ENCODE measurements at places on chromosomes 1 and 21. TPM values are rescaled to one million over a fixed set of nuclear protein-coding genes. Genes with fewer than 3 reads are reported as not detected.

- no peak for DNase-seq
These were observed 68.7 kb downstream of the TEX35 start for GRCh38 chr1:178581351-178582303.

DNA sequence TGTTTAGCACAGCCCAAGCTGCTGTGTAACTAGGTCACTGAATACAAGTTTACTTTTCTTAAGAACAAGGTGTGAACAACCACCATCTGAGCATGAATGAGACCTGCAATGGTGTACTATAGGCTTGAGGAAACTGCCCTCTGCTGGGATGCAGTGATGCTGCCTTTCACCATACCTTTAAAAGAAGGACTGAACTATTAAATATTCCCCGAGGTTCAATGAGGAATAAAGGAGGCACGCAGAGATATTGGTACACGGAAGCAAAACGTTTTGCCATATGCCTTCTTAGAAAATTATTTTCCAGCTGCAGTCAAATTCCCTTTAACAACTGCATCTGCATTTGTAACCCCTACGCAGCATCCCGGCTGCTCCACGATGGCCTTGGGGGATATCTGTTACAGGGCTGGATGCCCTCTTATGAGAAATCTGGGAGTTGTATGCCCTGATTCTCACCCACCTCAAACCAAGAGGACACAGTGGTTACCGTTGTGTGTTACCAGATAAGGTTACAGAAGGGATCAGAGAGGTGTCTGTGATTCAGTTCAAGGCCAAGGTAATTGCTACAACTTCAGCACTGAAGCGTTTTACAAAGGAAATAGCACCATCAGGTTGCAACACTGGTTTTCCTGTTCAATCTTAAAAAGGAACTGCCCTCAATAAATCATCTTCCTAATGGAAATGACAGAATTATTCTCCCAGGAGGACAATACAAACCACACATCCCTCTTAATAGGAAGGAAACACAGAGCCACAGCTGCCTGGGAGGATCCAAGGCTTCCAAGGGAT lies 470.5 kb downstream of the LTN1 start:
- peak; percentile 22 for DNase-seq

- peak; percentile 82 for DNase-seq
These were observed 1.7 kb downstream of the BEST4 start for GRCh38 chr1:44786138-44786840.

- no peak for DNase-seq
These were observed 537.6 kb downstream of the MATN1 start for GRCh38 chr1:30185809-30186208.

DNA sequence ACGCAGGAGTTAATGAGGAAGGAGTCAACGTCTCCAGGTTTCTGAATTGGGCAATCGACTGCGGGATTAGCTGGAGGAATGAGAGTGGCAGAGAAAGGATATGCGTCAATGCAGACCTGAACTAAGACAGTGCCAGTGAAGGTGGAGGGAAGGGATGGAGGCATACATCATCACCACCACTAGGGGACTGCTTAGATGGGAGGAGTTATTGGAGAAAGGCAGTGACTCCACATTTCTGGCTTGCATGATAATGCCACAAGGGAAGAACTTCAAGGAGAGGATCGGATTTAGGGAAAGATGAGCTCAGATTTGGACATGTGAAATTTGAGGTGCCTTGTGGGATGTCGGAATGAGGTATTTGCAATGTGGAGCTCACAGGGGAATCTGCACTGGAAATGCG lies 17.5 kb downstream of the VASH2 start:
- DNase-seq = peak; percentile 35

- DNase-seq = no peak
These were observed 22.7 kb upstream of the IFNGR2 start for GRCh38 chr21:33380483-33380998.

SLC5A3 gene
- 7.6 TPM for total RNA-seq

- DNase-seq = no peak
These were observed 43.8 kb downstream of the ACTL8 start for GRCh38 chr1:17798799-17799382.

DNA sequence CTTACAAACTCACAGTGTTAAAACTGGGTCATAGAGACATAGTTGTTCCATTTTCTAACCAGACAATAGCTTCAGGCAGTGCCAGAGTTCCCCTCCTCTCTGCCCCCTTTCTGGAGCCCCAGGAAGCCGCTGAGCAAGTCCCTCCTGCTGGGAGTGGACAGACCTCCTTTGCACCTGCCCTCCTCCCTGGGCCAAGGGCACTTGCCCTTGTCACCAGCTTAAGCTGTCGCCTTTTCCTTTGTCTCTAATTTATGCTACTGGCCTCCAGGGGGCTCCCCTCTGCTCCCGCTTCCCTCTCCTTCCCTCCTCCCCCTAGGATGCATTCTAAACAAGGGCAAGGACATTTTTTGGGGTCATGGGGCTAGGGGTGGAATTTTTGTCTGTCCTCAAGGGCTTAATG lies 182.4 kb downstream of the MIS18A start:
- peak; percentile 42 for DNase-seq

DNA sequence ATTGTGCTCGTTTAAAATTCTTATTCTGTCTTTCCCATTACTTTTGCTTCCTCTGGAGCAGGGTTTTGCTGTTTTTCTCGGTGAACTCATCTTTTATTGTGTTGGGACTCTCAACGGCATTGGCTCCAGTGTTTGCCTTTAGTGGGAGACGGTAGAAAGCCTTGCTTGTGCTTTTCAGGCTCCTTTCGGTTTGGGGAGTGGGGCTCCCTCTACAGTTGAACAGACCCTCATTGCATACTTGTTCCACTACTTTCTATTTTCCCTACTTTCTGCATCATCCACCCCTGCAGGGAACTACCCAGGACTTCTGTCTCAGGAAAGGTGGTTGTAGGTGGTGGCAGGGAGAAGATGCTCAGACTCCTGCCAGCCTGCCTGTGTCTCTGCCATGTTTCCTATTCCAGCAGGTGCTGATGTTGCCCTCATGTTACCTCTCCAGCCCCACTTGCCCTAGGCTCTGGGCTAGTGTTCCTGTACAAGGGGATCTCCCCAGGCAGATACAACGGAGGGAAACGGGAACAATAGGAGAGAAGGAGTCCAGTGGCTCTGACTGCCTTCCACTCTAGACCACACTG lies 68.5 kb upstream of the ZBTB18 start:
- peak; percentile 16 for DNase-seq

- DNase-seq = no peak
These were observed 56.0 kb downstream of the ZMYM4 start for GRCh38 chr1:35324486-35324885.

GRCh38 chr1:58695206-58695605 lies 4.7 kb downstream of the MYSM1 start:
- DNase-seq = no peak

CELSR2 gene
- total RNA-seq = 1.6 TPM

GRCh38 chr1:54219688-54220003 lies 19.7 kb downstream of the MRPL37 start:
- DNase-seq = no peak

GRCh38 chr1:21238141-21238800 lies 52.0 kb downstream of the ECE1 start:
- DNase-seq = no peak
